Stimulated activated CD4-positive, alpha-beta T cell treated with anti-CD3 and anti-CD28 coated beads, Interleukin-15, amount 100 ng/mL, for 24 hours (primary cell): ENCODE measurements at places on chromosomes 12 and 14.
A peak's percentile ranks its signal among the peaks of the same experiment; 100 is the strongest.

DNA sequence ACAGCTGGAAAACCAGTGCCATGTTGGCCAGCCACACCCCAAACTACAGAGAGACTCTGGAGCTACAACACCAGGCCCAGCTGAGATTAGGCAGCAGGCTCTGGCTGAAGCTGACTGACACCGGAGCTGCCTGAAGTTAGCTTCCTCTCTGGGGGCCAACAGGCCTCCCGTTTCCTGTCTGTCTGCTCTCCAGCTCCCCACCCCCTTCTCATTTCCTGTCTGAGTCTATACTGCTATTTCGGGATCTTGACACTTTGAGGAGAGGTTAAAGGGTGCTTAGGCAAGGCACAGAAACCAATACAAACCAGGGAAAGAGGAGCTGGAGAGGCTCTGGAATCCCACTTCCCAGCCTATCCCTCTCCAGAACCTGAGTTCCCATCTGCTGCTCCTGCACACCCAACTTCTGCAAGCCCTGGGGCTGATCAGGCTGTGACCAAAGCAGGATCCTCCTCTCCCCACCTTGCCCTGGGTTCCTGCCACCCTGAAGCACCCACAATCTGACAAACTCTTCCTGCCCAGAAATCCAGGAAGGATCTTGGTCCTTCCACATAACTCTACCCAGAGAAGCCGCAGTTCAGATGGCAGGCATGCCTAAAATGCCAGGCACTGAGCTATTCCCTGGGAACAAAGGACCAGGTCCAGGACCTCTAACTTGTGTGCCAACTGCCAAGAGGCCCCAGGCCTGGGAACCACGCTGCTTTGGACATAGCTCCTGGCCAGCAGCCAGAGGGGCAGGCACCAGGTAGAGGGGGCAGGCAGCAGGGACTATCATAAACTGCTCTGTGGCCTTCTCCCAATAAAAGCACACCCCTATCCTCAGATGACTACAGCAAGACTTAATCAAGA, 39.9 kb downstream of the PRPF40B start:
- DNase-seq, result peak; percentile 80

DNA sequence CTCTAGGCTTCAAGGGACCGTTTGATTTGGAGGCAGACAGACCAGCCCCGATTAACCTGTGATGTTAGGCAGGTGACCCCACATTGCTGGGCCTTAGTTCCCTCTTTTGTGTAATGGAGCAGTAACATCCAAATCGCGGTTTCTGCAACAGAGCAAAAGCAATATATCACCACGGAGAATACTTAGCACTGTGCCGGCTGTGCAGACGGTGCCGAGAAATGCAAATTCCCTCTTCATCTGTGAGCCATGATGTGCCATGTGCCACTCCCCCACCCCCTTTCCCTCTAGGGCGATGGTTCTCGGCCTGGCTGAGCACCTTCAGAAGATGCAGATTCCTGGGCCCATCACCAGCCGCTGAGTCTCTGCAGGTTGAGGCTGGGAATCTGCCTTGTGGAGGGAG, 10.9 kb downstream of the BCL7A start:
- DNase-seq, result no peak

DNA sequence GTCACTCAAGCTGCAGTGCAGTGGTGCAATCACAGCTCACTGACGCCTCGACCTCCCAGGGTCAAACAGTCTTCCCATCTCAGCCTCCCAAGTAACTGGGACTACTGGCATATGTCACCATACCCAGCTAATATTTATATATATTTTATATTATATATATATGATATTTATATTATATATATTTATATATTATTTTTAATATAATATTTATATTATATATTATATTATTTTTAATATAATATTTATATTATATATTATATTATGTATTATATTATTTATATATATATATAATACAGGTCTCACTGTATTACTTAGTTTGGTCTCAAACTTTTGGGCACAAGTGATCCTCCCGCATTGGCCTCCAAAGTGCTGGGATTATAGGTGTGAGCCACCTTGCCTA, 9.4 kb downstream of the ZNF84 start:
- DNase-seq, result no peak

DNA sequence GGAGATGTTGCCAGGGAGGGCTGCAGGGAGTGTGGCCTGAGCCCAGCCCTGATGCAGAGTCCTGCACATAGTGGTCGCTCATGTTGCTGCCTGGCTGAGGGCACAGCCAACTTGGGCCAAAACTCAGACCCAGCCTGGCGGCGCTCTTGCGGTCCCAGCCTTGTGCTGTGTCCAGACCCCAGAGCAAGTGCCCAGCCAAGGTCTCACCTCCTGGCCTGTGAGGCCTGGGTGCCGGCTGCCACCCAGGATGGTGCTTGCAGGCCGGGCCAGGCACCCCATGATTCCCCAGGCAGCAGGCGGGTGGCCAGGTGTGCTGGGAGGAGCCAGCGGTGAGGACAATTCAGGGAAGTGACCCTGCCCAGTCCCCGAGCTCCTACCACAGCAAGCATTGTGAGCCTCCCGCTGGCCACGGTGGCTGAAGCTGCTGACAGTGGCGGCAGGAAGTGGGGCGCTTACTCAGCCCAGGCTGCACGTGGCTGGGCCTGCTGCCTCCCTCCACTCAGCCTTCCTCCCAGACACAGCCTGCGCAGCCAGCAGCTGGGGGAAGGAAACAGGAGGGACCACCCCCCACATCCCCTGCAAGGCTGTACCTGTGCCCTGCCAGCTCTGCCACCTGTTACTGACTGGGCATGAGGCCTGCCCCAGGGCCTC, 17.7 kb upstream of the PGF start:
- peak; percentile 42 for DNase-seq

DNA sequence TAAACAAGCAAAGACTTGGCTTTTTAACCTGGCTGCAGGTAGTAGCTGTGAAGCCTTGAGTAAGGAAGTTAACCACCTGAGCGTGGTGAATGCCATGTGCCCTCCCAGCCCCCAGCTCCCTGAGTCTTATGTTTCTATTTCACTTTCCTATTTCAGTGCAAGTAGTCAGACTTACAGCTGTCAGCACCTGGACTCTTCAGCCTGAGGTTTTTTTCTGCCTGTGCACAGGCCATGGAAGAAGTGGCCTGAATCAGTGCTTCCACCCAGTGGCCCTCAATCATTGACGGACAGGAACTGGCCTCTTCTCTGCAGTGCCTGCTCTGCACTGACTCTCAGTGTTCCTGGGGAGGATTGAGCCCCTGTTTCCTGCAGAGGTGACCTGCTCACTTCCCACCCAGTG, 796.4 kb downstream of the MED13L start:
- no peak for DNase-seq

DNA sequence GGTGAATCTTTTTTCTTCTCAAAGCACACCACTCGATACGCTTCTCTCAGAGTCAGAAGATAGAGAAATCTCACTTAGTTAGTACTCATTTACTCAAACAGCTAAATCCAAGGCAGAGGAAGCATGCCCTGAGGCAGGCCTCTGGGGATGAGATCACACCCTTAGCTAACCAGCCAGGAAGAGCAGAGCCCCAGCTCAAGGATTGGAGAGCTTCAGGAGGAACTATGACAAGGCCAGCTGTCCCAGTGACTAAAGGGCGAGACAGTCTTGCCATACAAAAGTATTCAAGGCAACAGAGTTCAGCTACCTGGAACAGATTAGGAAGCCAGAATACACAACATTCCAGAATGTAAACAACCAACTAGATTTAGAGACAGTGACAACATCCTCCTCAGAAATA, 197.7 kb upstream of the CCDC196 start:
- no peak for DNase-seq
